ENCODE measurements at places on chromosomes 4 and X. TPM values are rescaled to one million over a fixed set of nuclear protein-coding genes. Genes with fewer than 3 reads are reported as not detected.

Gene CNGA1
- 3.4 TPM for total RNA-seq

Gene RAI2
- 1.4 TPM for total RNA-seq

Gene ALB
- 0.69 TPM for total RNA-seq

Gene GNRHR
- total RNA-seq = not detected

Gene TCEAL5
- total RNA-seq = 1.1 TPM

GRCh38 chr4:142262956-142263355 lies 583.1 kb downstream of the INPP4B start:
- no peak for DNase-seq

DNA sequence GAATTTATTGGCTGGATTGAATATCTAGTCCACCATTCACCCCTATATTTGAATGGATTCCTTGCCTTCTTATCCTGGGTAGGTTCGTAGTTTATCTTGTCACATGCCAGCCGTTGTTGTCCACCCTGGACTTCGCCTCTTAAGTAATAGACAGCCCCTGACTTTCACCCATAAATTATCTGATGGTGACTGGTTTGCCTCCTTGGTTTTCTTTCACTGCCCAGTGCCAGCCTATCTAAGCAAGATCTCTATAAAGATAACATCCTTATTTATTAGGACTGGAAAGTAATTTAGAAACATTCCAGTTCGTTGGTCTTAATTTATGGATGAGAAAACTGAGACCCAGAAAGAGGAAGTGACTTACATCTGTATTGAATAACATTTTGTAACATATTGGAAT lies 410.3 kb downstream of the RPA4 start:
- DNase-seq = no peak

- no peak for DNase-seq
Observed at GRCh38 chr4:125693228-125693627, 378.5 kb downstream of the FAT4 start.

DNA sequence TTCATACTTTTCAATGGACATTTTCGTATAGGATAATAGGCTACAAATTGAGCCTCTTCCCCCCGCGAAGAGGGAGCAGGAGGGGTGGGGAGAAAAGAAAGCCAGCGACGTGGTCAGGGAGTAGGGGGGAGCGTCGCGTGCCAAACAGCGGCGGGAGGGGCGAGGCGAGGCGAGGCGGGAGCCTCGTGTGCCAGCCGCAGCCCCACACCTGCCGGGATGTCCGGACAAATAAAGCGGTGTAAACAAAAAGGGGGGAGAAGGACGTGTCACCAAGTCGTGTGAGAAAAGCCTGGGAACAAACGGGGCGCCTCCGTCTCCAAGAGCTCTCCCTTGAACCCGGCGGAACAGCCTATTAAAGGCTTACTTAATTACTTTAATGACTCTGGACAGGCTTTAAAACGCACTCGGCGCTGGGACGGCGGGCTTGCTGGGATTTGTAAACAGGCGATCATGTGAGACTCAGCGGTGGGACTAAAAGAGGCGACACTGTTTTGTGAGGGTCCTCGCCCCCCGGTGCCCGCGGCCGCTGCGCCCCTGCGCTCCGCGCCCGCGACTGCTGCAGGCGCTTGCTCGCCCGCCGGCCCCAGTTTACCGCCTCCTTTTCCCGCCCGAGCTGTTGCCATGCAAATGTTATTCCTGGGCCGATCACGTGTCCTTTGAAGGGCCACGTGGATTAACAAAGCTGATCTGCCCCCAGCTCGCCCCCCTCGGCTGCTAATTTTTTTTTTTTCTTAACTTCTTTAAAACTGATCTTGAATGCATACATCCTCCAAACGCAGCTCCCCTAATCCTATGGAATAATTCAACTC lies at the start of gene HELT:
HELT (plus strand) TSS at position 527 of the 809 bp plus-strand sequence. CDS start 439 bp downstream, outside the sequence.
- DNase-seq = no peak

DNA sequence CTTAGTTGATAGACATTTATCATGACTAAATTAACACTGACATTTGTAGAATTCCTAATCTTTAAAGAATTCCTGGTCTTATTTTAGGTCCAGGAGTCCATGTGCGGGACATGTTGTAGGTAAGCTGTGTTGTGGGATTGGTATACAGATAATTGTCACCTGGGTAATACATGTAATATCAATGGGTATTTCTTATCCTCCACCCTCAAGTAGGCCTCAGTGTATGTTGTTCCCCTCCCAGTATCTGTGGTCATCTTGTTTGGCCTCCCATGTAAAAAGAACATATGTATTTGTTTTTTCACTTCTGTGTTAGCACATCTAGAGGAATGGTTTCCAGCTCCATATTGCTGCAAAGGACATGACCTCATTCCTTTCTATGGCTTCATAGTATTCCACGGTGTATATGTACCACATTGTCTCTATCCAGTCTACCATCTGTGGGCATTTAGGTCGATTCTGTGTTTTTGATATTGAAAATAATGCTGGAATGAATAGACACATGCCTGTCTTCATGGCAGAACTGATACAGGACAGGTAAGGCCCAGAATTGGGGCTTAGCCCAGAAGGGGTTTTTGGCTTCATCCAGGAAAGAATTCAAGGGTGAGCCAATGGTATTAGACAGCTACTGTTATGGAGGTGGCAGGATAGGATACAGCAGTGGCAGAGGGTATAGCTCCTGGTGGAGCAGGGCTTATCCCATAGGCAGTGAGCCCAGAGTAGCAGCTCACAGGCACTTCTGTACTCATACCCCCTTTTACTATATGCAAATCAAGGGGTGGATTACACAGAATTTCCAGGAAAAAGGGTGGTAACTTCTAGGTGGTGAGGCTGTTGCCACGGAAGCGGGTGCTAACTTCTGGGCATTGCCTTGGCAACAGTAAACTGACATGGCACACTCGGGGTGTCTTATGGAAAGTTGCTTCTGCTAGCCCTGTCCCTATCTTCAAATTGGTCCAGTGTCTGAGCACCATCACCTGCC lies 66.1 kb upstream of the WDR1 start:
- no peak for DNase-seq

DNA sequence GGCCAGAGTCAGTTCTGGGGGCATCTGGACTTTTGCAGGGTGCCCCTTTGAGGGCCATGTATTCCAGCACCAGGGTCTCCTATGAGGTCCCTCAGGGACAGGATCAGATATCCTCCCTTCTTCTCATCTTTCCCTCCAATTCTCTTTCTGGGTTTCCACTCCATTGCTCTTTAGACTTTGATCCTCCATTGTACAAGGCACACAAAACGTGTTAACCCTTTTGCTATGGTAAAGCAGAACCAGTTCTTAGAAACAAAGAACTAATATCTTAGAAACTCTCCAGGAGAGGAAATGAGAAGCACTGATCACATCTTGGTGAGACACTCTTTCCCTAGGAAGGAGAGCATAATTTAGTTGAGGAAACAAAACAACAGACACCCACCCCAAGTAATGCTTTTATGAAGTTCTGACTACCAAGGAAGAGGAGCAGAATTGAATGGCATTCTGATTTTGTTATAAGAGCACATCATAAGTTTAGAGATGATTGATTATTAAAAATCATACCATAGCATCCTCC lies 200.7 kb upstream of the NPY2R start:
- no peak for DNase-seq

DNA sequence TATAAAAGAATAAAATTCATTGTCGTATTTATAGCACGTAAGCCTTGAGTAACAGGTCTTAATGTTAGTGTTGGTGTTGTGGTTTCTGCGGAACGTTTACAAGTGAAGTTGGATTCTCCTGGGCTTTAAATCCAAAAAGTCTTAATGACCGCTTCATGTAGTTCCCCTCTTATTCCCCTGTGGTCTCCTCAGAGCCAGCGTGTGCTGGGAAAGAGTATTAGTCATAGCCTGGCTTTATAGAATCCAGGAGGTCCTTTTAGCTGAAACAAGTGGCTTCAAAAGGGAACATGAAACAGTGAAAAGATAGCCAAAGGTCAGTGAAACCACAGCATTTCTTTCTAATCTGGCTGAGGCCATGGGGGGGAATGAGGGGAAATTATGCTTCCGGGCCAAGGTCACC lies 79.1 kb downstream of the CLCN4 start:
- DNase-seq = no peak

- no peak for DNase-seq
Observed at GRCh38 chr4:155060419-155060818, 148.0 kb upstream of the NPY2R start.

DNA sequence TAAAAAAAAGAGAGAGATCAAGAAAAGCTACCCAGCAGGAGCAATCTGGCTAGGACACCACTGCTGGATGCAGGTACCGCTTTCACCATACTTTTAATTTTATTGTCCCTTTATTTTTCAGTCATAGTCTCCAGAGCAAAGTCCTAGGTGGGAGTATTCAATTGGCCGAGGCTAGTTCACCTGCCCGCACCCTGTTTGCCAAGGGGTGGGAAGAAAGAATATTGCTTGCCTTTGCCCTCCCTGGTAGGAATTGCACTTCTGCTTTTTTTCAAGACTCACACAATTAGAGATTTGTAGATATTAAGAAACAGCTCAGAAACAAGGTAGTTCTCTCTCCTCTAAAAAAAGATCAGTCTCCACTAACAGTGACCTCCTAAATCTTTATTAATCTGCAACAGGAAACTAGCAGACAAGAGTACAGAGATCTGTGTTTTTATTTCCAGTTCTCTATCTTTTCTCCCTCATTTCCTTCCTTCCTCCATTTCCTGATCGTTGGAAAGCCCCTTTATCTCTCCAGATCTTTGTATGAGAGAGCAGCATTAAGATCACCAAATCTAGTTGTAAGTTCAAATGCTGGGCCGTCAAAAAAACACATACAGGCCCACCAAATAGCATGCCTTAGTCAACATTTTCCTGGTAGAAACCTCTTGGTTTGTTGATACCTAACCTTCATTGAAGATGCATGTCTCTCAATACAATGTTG lies 9.4 kb upstream of the RPGR start:
- no peak for DNase-seq

DNA sequence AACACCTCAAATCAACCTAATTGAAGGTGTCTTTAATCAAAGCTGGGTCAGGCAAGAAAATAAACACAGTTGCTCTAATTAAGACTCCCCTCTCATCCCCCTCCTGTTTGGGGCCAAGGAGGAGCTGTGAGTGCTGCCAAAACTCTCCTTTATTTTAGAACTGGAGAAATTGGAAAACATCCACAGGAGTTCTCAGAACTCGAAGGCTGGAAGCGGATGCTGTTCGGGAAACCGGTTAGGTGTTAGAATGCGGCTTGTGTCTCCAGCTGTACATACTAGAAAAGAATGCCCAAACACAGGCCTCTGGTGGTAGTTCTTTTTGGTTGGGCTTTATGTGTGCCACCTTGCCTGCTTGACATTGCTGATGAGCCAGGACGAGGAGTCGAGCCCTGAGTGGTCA lies 118.2 kb downstream of the GPR143 start:
- DNase-seq = no peak

- DNase-seq = no peak
Observed at GRCh38 chr4:164221631-164222030, 532.3 kb upstream of the SMIM31 start.

DNA sequence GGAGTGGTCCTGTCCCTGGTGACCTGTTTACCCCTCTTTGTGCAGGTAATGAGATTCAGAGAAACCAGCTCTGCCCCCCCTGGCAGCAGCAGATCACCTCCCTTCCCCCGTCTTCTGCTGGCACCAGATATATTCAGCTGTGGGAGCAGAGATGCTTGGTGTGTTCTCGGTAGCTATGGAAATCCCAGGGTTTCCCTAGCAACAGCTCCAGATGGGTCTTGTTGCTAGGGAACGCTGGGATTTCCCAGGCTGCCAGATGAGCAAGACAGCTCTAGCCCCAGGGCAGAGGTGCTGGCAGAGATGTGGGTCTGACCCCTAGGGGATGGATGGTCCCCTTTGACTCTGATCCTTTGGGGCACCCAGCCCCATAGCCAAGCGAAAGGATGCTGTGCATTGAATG lies 20.2 kb downstream of the CETN2 start:
- DNase-seq = no peak

- no peak for DNase-seq
Observed at GRCh38 chr4:78953769-78954666, 14.8 kb upstream of the PAQR3 start.

GRCh38 chr4:72568959-72569718 lies at the start of gene ADAMTS3:
TSS of gene ADAMTS3 (minus strand) at chr4:72569221. CDS start at chr4:72568762, 459 bp downstream.
- DNase-seq = peak; percentile 42

DNA sequence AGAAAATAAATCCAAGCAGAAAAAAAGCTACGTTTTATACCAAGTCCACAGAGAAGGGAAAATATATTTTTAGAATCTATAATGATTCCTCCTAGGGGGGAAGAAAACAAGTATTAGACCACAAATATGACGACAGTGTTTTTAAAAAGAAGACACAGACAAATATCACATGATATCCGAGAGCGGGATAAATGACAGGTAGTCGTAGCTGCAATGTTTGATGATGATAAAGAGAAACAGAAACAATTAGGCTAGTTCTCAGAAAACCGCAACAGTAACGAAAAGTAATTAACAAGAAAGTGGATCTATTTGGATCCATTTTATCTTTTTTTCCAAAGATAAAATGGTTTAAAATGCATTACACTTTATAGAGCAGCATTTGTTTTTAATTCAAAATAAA lies 918 bp downstream of the HAUS3 start:
- DNase-seq = no peak

Measured in skin of body (tissue), 3 donors.